ENCODE measurements at places on chromosomes 1 and 21.

DNA sequence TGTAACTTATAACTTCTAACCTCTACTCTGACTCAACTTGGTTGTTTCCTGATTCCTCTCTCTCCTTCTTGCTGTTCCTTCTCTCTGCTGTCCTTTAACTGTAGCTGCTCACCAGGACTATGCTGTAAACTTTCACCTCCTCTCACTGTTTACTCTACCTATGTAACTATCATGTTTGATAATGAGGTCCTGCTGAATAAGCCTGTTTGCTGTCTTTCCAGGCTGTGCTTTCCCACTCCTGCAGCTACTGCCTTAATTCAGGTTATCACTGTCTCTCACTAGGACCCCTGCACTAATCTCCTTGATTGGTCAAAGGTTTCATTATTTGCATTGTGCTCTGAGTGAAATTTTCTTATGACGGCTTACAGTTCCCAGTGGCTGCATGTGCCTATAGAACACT is 633.9 kb upstream of the PTBP2 start:
- DNase-seq = no peak

DNA sequence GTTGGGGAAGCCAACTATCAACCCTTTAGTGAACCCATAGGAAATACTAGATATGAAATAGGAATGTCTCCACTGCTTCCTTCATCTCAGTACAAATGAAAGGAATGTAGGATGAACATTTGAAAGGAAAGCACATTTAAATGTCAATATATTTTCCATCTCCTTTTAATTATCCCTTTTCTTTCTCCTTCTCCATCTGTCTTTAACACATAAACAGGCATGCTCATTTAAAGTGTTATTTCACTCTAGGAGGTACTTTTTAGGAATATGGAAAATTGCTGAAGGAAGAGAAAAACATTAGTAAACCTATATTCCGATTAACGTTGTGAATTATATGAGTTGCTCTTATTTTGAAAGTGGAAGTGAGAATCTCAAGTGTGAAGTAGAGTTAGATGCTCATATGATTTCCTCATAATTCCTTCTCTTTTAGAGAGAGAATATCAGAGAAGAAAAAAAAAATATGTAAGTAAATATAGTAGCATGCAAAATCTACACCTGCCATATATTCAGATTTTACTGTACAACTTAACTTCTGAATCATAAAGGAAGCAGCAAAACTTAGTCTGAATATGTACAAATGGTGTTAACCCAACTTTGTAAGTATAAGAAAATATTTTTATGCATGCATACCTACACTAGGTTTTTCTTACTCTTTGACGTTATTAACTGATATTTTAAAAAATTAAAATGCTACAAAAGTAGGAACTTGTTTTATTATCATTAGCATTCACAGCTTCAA is 406.9 kb upstream of the B3GALT2 start:
- DNase-seq = no peak

DNA sequence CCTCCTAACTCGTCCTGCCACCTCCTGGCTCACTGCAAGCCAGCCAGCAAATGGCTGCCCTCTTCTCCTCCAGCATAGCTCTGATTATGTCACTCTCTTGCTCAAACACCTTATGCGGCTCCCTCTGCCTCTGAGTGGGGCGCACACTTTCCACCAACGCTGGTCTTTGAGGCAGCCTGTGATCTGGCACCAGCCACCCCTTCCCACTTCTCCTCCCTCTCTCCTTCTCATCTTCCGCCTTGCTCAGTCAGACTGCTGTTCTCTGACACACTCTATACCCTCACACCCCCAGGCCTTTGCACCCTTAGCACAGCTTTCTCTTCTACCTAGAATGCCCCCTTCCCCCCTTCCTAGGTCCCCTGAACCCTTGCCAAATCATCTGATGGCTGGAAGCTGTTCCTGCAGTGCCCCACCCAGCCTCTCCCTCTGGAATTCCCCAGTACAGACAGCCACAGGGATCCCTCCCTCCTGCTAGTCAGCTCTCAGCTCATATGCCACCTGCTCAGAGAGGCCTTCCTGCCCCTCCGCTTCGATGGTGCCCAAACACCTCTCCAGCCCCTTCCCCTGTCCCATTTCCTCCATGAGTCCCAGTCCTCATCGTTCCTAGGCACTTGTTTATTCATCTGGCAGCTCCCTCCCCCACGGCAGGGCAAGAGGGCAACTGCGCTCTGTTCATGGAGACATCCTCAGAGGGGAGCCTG is 21.7 kb upstream of the PEF1 start:
- no peak for DNase-seq

- DNase-seq = no peak
Observed at GRCh38 chr1:20074725-20075171, 4.8 kb downstream of the PLA2G5 start.

GRCh38 chr1:85656256-85656655 is 52.0 kb downstream of the ZNHIT6 start:
- no peak for DNase-seq

GRCh38 chr1:47709019-47709871 is 271.4 kb downstream of the FOXD2 start:
- DNase-seq = no peak

- DNase-seq = no peak
Observed at GRCh38 chr1:226649780-226650179, 89.3 kb downstream of the ITPKB start.

GRCh38 chr1:204199579-204199978 is 3.3 kb upstream of the KISS1 start:
- no peak for DNase-seq

DNA sequence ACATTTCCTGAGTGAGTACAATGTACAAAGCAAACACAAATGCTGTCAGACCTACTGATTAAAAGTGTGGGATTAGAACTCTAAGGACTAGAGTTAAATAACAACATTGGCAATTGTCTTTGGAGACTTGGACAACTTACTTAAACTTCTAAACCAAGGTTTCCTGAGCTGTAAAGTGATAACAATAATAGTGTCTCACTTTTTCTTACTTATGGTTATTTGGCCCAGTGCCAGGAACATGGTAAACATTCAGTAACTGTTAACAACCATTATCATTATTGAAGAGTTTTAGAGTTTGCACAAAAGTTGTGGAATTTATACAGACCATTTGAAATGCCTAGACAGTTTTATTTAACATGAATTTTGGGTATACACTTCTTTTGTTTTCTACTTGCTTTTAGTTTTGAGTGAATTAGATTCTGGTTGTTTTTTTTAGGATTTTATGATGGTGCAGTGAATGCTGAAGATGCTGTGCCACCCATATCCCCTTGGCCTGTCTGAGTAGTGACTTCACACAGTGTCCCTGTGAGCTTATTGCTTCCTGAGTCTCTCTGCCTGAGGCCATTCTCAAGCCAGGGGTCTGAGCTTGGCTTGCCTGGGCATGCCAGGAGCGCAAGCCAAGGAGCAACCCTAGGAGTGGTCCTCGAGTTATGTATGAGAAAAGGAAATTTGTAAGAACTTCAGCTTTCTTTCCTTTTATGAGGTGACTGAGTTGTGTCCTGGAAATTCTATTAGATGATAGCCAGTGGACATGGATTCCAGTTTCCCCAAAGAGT is 932.8 kb downstream of the TTLL7 start:
- no peak for DNase-seq

DNA sequence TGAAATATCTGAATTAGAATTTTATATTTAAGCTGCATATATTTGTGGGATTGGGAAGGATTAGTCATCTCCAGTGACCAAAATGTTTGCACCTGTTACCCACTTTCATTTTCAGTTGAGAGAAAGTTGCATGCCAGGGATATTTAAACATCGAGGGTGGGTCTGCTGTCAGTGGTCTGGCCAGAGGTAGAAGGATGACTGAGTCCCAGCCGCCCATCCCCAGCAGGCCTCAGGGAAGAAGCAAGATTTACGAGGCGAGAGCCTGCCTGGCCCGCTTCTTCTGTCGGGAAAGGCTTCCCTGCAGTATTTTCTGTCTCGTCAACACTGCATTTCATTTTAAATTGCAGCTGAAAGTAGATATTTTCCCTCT is 1.4 kb upstream of the MAN1C1 start:
- no peak for DNase-seq

DNA sequence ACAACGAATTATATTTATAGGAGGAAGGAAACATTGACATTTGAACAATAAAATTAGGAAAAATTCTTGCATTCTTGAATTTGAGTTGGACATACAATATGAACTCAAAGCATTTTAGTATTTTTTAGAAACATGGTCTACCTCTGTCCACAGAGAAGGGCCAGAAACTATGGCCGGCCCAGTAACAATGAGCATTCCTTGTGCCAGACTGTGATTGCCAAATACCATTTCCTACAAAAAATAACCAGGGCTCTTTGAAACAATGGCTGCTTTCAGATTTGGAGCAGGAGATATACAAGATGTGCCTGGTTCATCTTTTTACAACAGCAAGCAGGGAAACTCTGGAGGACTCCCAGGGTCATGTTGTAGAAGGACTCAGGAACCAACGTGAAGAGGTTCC is 38.4 kb downstream of the NOS1AP start:
- DNase-seq = no peak

- DNase-seq = no peak
Observed at GRCh38 chr1:115988953-115989352, 12.6 kb downstream of the SLC22A15 start.

GRCh38 chr1:201634261-201634660 is 95.3 kb downstream of the NAV1 start:
- no peak for DNase-seq

- DNase-seq = no peak
Observed at GRCh38 chr1:246355411-246356230, 151.5 kb downstream of the SMYD3 start.

DNA sequence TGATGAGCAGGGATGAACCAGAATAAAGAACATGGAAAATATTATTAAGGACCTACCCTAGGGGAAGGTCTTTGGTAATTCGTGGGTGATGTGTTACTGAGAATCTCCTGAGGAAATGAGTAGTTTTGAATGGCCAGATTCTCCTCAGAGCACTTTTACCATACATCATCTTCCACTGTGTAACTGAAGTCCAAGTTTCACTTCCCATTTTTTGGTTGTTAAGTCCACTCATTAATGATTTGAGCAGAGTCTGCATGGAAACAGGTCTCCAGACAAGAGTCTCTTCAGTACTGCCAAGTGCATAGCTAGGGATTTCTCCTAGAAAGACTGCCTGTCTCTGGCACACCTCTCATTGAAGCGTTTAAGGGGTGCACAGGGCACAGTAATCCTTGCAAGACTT is 48.7 kb upstream of the PCP4 start:
- no peak for DNase-seq

DNA sequence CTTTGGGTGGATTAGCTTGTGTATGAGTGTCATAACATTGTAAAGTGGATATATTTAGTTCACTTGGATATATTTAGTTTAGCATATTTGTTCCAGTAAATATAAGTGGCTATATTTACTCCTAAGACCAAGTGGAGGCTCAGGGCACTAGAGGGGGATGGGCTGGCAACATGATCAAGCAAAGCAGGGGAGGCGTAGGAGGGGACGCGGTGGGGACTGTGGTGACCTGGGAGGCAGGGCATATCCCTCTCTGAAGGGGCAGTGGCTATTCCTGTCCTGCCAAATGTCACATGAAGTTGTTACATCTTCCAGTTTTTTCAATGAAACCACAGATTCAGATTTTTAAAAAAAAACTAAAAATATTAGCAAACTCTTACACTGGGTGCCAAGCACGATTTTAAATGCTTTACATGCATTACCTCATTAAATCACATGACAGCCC is 51.9 kb upstream of the EDN2 start:
- DNase-seq = no peak

GRCh38 chr1:235113183-235113917 is 15.3 kb downstream of the TOMM20 start:
- no peak for DNase-seq

DNA sequence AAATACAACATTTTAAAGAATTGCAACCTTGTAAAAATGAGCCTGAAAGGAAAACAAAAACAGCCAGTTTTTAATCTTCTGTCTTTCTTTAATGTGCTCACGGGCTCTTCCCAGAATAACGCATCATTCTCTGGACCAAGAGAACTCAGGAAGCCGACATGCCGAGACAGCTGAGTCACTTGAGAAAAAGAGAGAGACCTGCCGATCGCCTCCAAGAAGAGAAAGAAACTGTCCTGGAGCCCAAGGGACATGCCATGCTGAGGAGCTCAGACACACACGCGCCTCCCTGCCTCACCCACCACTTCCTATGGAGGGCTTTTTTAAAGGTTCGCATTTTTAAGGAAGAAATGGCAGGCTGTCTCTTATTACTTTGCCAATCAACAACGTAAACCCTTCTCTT is 176.4 kb downstream of the ZNF281 start:
- DNase-seq = no peak

DNA sequence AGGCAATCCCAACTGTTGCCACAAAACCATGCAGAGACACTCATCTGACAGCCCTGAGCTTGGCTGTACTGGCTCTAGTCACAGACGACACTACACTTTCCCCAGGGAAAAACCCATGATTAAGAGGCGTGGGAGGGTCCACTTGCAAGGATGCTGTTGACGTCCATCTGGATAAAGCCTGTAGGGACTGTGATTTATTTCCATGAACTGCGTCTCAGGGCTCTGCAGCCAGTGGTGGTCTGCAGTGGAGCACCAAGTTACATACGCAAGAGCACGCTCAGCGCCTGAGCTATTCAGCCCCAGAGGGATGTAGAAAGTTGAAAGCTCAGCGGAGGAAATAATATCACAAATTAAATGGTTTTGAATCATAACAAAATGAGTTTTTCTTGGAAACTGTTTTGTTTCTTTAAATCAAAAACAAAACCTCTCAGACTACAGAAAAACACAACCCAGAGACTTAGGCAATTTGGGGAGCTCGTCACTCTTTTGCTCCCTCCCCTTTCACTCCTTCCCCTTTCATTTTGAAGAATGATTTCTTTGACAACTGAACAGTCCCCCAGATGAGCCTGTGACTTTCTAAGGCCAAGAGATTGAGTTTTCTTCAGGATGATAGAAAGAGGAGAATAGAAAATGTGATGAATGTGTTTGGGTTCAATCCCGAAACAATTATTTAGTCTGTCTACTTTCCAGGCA is 71.2 kb downstream of the NGF start:
- no peak for DNase-seq

GRCh38 chr21:31730712-31731055 is 1.2 kb downstream of the SCAF4 start:
- no peak for DNase-seq

DNA sequence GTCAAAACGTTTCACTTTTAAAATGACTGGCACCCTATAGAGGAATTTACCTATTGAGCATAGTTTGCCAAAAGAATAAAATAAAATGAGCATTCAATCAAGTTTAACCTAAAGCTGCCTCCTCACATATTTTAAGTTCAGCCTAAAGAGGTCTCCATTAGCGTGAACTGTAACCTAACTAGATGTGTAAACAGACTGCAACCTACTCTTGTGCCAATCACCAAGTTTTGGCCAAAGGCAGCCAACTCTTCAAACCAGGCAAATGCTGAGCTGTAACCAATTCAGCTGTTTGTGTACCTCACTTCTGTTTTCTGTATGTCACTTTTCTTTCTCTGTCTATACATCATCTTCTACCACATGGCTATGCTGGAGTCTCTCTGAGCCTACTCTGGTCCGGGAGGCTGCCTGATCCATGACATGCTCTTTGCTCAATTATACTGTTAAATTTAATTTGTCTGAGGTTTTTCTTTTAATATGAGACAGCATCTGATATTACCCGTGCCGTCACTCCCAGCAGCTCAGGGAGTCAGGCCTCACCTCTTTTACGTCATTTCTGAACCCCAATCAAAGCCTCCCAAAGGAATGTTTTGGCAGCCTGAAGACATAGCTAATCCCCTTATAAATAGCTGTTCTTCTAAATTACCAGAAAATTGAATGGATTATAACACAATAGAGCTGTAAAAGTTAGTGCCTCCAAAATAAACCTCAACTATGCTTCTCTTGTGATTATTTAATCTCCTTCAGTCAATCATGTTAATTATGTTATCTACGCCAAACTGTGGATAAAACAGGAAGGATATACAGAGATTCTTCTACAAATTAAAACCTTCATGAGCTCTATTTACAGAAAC is 81.0 kb upstream of the NR5A2 start:
- no peak for DNase-seq

GRCh38 chr1:93549811-93550210 is 101.9 kb downstream of the FNBP1L start:
- no peak for DNase-seq
